ENCODE measurements at places on chromosomes 4 and X.
A peak's percentile ranks its signal among the peaks of the same experiment; 100 is the strongest.

GRCh38 chr4:13243152-13243551 lies 241.0 kb downstream of the RAB28 start:
- no peak for DNase-seq

DNA sequence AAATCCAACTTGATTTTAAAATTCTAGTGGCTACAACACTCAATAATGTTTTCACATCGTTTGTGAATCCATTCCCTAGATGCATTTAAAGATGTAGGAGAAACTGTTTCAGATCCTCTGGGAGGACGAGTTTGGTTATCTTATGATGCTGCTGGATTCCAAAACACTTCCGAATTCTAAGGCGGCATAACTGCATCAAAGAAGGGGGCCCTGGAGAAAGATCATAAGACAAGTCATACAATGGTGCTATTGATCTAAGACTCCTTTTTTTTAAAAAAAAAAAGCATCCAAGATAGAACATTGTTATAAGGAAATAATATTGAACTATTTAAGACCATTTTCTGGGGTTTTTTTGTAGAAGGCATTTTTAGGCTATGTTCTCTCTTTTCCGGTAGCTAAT lies 25.5 kb downstream of the ASB9 start:
- no peak for DNase-seq

DNA sequence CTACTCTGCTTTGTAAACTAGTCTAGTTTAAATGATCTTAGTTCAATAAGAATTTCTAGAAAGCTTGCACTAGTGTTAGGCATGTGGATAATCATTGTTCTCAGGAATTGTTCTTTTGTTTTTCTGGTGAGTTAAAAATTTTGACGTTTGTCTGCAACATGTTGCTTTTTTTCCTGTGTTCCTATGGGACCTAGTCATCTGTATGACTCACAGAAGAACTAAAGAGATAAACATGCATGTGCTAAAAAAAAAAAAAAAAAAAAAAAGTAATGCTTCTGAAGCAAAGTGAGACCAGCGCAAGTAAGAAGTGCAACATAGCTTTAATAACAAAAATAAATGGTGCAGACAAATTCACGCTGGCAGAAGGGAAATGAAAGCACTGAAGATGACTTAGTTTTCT lies 471.2 kb downstream of the IQCM start:
- DNase-seq = no peak

DNA sequence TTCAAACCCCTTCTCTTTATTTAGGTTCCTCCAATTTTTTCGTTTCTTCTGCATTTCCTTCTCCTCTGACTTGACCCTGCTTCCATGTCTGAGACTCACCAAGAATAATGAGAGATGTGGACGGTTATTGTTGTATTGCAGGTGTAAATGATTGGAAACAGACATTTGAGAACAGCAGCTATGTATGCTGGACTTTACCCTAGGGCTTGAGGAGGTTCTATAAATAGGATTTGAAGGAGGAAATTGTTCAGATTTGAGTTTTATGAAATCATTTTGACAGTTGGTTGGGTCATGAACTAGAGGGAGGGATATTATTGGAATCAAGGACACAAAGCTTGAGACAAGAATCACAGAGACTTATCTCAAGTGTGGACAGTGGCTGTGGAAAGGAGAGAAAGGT lies 614.6 kb upstream of the CPEB2 start:
- DNase-seq = no peak

DNA sequence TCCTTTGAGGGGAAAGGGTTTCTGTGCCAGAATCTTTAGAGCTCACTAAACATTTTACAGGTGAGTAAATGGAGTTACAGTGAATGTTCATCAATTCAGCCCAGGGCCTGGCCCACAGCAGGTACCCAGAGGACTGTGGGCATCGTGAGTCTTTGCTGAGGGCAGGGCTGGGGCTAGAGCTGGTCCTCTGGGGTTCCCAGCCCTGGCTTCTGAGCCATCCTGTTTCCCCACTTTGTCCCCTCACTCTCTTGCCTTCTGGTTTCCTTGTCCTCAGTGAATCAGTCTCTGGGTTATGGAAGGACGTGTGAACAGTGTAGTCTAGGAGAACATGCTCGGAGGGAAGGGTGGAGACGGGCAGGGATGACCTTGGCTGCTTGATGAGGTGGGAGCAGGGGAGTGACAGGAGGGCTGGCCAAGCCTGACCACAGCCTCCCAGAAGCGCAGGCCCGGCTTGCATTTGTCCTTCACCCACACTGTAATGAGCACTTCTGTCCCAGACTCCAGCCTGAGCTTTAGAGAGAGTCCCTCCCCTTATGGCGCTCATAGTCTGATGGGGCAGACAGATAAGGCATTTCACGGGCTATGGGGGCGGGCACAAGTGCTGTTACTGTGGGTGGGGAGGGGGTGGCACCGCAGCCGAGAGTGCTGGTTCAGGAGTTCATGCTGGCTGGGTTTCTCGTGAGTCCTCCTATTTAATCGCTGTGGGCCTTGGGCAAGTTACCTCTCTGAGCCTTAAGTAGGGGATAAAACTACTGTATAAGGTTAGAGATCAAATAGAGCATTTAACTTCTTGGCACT lies 17.3 kb downstream of the TBC1D14 start:
- DNase-seq = peak; percentile 1

DNA sequence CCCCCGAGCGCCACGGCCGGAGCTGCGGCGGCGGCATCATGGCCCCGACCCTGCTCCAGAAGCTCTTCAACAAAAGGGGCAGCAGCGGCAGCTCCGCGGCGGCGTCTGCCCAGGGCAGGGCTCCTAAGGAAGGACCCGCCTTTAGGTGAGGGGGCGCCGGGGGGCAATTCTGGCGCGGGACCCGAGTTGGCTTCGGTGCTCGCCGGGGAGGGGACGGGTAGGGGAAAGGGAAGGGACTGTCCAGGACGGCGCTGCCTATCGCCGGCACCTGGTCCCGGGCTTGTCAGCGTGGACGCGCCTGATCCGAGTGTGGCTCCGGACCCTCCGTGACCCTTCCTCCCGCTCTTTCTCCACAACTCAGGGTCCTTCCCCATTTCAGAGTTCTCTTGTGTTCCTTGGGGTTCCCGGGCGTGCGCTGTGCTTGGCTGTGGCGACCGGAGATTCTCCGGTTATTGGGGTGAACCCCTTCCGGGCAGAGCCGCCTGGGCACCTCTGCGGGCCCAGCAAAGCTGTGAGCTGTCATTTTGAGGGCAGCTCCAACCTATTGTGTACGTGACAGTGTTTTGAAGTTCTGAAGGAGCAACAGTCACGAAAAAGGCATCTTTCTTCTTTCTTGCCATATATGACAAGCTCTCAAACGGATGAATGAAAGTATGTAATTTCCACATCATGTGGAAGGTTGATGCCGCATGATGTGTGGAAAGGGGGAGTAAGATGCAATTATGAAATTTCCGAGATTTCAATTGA lies 522 bp downstream of the FNIP2 start:
- DNase-seq = peak; percentile 33

GRCh38 chr4:8652181-8653078 lies 59.9 kb downstream of the CPZ start:
- no peak for DNase-seq

DNA sequence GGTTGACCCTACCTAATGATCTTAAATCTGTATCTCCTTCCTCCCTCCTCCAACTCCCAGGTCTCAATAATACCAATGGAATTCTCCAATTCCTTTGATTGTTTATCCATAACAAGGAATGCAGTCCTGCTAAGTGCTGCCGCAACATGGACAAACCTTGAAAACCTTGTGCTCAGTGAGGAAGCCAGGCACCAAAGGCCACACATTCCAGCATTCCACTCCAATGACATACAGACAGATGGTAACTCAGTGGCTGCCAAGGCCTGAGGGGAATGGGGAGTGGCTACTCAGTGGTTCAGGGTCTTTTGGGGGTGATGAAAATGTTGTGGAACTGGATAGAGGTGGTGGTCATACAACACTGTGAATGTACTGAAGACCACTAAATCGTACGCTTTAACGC lies 10.4 kb downstream of the HAUS7 start:
- DNase-seq = no peak

- DNase-seq = no peak
These were observed 15.3 kb downstream of the HOPX start for GRCh38 chr4:56665781-56666180.

DNA sequence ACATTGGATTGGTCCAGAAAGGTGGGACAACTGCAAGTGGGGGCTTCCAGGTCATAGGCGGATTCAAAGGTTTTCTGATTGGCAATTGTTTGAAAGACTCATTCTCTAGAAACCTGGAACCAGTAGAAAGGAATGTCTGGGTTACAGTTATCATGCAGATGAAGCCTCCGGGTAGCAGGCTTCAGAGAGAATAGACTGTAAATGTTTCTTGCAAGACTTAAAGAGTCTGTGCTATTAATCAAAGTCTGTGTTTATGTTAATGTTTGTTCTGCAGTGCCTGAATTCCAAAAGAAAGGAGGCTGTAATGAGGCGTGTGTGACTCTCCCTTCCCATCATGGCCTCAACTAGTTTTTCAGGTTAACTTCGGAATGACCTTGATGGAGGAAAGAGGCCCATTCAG lies 43.9 kb upstream of the GC start:
- DNase-seq = no peak

GRCh38 chr4:83703752-83704151 lies 167.8 kb downstream of the GPAT3 start:
- DNase-seq = no peak

DNA sequence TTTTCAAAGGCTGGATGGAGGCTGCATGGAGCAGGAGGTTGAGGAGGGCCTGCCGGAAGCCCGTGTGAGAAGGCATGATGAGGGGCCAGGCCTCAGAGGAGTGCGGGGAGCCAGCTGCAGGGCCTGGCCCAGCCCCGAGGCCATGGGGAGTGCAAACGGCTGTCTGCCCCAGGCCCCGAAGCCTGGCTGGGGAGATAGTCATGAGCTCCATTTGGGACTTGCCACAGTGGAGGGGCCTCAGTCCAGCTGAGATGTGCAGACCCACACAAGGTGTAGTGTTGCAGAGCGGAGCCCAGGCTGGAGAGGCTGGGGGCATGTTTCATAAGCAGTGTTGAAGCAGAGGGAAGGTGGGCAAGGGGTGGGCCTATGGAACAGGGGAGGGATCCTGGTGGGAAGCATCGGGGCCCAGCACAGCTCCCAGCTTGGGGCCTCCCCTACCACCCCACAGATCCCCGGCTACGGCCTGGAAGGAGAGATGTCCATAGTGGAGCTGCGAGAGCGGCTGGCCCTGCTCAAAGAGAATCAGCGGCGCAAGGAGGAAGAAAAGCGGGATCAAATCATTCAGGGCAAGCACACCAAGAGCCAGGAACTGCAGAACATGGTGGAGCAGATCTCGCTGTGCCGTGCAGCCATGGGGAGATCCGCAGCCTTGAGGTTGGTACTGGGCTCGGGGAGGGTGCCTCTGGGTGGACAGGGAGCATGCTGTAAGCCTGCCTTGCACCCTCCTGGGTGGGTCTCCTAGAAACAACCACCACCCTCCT lies 9.1 kb upstream of the RNF4 start:
- no peak for DNase-seq

DNA sequence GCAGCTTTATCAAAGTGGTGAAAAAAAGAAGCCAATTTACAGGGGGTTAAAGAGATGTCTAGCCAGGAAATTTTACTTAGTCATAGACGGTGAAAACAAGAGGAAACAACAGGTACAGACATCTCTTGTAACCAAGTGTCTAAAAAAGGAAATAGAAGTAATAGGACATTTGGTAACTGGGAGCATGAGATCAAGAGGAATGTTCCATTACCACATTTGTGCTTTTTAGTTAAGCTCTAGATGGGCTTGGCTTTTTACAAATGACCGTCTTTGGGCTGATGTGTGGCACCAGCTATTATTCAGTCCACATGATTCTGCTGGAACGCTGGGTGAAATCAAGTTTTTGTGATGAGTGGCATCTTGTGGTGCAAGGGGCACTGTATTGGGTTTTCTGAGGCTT lies 179.5 kb downstream of the SMIM20 start:
- DNase-seq = no peak

DNA sequence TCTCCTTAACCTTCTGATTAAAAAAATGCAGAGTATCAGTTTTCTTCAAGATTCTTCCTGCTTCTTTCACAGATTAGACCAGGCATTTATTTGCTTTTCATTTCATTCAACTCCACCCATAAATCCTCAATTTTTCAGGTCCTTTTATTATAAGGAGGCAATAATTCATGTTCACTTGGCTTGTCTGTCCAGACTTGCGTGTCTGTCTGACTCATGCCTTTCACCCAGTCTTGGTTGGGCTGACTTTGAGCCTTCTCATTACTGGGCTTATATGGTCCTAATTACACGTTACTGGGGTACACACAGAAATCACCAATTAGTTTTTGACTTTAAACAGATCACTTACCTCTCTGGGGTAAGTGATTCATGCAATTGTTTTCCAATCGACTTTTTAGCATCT lies 48.8 kb upstream of the GALNT7 start:
- no peak for DNase-seq

- DNase-seq = no peak
These were observed 1026.3 kb downstream of the PCDH19 start for GRCh38 chrX:99383786-99384185.

DNA sequence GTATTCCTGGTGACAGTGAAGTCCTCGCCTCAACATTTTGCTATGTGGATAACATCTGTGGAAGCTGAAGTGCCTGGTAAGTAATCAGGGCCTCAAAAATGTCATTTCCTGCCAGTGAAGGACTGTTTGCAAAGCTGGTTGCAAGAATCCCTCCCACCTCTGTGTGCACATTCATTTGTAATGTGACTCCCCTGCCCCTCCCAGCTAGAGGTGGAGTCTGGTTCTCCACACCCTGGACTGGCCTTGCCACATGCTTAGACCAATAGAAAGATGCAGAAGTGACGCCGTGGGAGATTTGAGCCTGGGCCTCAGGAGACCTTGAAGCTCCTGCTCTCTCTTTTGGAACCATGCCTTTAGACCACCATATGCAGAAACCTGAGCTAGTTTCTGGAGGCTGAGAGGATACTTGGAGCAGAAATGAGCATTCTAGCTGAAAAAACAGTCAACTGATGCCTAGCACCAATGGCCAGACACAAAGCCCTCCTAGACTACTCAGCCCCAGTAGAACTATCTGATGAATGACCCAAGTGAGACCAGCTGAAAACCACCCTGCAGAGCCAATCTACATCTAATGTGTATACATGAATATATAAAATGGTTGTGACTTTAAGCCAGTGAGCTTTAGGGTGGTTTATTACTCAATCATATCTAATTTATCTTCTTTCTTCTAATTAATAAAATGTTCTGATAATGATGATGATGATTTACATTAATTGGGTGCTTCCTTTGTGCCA lies 47.8 kb upstream of the CRMP1 start:
- no peak for DNase-seq

DNA sequence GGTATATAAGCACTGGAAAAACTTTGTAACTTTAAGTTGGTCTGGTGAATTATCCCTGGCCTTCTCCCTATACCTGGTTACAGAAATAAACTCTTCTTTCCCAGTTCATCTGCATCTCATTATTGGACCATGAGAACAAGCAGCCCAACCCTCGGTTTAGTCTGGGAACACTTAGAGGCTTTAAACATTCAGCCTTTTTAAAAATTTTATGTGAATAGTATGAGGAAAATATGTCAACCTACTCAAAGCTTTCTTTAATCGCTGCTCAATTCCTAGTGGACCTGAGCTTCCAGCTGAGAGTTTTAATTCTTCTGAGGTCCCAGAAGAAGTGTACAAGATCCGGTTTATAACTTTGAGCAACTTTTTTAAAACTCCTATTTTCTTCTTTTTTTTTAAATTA lies 358.6 kb upstream of the NOCT start:
- no peak for DNase-seq

- DNase-seq = no peak
These were observed 177.5 kb upstream of the NUDT10 start for GRCh38 chrX:51155157-51155556.

Data from 8988T (cell line).